Esophagus muscularis mucosa (tissue), 4 donors: ENCODE measurements at places on chromosomes 2 and 18. TPM values are rescaled to one million over a fixed set of nuclear protein-coding genes. Genes with fewer than 3 reads are reported as not detected.

GRCh38 chr2:180101846-180102245, 94.7 kb upstream of the CWC22 start:
- DNase-seq: no peak

CCL20 gene
- total RNA-seq: 3.5 TPM

PAX8 gene
- total RNA-seq: 0.58 TPM

DNA sequence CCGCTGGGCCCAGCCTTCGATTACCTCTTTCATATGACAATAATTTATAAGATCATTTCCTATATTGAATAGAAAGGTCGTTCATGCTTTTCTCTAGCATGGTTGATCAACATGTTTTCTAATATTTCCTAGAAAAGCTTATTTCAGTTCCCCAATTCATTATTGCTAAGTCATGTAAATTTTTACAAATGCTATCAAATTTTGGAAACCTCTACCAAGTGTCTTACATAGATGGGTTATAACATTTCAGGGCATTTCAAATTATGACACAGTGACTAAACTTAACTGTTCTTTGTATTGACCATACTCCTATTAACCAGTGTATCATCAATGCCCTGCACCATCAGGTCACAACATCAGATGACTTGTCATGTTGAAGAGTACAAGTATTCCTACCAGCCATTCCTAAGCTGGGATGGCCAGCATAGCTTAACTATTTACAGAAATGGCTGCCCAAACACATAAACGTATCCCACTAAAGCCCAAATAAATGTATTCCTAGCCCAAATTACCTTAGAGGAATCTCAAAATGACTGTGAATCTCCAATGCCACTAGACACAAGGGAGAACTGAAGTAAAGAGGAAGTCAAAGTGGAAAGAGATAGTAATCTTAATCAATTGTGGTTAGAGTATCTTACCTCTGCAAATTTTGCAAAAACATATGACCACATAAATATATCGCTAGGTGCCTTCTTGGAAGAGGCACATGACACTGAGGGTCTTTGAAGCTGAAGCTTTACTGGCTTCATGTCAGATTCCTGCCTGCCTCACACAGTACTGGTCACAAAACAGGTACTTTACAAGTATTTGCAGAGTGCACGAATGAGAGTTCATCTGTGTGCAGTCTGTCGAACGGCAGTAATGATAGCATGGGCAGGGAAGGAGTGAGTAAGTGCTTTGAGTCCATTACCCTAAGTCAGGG, 87.3 kb upstream of the TLK1 start:
- DNase-seq: no peak

DNA sequence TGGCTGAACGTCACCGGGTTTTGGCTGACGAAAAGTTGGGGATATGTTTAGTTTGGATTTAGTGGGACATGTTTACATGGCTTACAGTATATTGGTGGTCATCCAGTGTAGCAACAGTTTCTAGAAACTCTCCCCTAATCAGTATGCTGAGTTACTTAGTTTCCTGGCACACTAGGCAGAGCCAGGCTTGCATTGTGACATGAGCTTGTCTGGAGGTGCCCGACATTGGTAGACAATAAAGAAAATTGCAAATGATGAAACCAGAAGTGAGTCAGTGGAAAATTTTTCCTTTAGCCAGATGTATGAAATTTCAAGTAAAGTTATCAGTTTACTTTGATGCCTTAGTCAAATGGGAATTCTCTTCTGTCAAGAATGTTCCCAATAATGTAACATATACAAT, 276.1 kb downstream of the RDH14 start:
- DNase-seq: no peak

DNA sequence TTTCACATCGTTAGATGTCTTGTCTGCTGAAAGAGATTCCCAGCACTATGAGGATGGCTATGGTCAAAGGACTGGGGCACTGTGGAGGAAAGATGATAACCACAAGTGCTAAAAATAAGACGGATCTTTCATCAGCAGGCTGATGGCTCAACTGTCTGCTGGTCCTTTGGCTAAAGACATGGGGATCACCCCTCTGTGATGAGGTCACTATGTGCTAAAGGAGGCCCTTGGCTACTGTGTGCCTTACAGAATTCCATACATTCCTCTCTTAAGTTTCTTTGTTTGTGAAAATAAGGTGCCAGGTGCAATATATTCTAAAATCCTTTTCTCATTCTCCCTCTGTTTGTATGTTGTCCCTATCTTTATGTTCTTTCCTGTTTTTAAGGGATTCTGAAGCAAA, 39.7 kb upstream of the LYPD6 start:
- no peak for DNase-seq

DNA sequence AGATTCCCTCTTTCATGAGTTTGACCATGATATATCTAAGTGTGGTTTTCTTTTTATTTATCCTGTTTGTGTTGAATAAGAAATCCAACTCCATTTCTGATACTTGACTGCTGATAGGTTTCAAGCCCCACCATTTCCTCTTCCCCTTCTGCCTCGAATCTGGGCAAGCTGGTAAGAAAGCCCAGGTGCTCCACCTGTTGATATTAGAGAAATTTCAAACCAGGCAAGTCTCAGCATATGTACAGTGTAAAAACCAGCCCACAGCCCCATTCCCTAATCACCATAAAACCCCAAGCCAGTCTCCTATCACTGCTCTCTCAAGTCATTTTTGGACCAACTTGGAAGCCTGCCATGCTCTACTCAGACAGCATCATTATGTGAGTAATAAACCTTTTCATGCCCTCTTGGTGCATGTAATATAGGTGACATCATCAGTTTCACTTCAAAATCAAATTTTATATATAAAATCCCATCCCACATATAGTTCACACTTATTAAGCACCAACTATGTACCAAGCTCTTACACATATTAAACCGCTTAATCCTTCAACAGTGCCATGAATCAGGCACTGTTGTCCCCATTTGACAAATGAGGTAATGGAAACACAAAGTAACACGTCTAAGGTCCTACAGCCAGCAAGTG, 46.6 kb downstream of the SMAD2 start:
- no peak for DNase-seq

- DNase-seq: no peak
Measured at GRCh38 chr18:46028536-46028891, 43.5 kb downstream of the PSTPIP2 start.

- peak; percentile 62 for DNase-seq
Measured at GRCh38 chr2:240499309-240500301, 58.2 kb downstream of the ANKMY1 start.

- DNase-seq: no peak
Measured at GRCh38 chr2:223041527-223042109, 10.4 kb upstream of the KCNE4 start.

GRCh38 chr2:72994282-72994990, 77.1 kb downstream of the SFXN5 start:
- no peak for DNase-seq

CD226 gene
- total RNA-seq: 0.26 TPM

GPAT2 gene
- total RNA-seq: 8.4 TPM

GRCh38 chr2:170142502-170142901, 35.4 kb upstream of the MYO3B start:
- no peak for DNase-seq

RGPD3 gene
- 0.45 TPM for total RNA-seq

IL1A gene
- not detected for total RNA-seq

DNA sequence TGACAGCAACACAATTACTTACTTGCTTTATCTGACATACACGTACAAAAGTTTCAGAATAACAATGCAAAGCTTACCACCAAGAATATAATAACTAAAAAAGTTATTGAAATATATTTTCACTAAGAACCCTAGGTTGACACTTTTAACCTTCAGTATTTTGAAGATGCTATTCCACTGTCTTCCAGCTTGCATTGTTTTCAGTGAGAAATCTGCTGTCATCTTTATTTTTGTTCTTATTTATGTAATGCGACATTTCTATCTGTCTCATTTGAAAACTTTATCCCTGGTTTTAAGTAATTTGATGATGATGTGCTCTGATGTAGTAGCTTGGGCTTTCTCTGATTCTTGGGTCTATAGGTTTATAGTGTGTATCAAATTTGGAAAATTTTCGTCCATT, 165.0 kb upstream of the SMIM21 start:
- no peak for DNase-seq

DNA sequence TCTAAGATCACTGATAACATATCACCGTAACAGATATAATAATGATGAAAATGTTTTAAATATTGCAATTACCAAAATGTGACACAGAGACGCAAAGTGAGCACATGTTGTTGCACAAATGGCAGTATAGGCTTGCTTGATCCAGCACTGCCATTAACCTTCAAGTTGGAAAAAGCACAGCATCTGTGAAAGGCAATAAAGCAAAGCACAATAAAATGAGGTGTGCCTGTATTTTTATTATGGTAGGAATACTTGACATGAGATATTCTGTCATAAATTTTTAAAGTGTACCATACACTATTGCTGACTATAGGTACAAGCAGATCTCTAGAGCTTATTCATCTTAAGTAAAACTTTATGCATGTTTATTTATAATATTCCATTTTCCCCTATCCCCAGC, 312.2 kb downstream of the PTH2R start:
- DNase-seq: no peak

LAMA1 gene
- total RNA-seq: 0.32 TPM

MAP3K19 gene
- not detected for total RNA-seq

DNA sequence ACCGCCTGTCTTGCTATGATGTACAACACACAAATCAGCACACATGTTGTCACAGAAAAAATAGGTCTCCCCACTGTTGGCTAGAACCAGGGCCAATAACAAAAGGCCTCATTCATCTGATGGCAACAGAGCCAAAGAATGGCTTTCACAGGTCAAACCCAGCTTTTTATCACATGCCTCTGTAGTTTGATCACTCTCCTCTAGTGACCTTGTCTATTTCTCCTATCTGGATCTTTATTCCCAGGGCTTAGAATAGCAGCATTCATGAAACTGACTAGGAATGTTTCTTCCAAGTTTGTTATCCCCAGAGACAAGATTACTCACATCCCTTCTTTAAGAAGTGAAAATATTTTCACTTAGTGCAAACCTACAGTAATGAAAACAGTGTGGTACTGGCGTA, 285.8 kb upstream of the GYPC start:
- no peak for DNase-seq

TANC1 gene
- 53.0 TPM for total RNA-seq

LRRTM4 gene
- total RNA-seq: 0.17 TPM

DNA sequence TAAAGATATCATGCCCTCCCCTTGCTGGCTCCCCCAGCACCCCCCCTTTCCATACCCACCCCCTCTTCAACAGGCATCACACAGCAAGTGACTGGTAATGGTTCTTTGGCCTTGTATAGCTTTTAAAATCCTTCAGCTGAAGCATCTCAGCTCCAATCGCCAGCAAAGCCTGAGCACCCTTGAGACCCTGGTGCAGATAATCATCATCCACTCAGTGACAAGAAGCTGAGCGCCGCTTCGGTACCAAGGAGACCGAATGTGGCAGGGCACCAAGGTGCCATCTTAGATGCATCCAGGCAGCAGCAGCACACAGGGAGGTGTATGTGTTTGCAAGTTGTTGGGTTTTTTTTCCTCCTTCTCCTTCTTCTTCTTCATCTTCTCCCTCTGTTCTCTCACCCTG, 232.7 kb downstream of the BCL11A start:
- peak; percentile 45 for DNase-seq

DNA sequence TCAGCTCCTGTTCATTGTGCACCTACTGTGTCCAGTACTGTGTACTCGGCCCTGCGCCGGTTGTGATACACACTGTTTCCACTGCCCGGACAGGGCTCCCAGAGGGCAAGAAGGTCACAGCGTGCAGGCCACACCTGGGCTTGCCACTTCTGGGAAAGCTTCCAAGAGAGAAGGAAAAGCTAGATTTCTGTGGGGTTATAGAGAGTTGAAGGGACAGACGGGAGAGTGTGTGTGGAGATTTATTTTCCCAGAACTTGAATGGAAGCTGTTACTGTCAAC, 3.8 kb upstream of the CNDP1 start:
- DNase-seq: no peak

CNDP1 gene
- total RNA-seq: not detected

FIGN gene
- total RNA-seq: 5.8 TPM

E2F6 gene
- total RNA-seq: 16.1 TPM

- no peak for DNase-seq
Measured at GRCh38 chr2:117980783-117981676, 32.8 kb downstream of the CCDC93 start.

DNA sequence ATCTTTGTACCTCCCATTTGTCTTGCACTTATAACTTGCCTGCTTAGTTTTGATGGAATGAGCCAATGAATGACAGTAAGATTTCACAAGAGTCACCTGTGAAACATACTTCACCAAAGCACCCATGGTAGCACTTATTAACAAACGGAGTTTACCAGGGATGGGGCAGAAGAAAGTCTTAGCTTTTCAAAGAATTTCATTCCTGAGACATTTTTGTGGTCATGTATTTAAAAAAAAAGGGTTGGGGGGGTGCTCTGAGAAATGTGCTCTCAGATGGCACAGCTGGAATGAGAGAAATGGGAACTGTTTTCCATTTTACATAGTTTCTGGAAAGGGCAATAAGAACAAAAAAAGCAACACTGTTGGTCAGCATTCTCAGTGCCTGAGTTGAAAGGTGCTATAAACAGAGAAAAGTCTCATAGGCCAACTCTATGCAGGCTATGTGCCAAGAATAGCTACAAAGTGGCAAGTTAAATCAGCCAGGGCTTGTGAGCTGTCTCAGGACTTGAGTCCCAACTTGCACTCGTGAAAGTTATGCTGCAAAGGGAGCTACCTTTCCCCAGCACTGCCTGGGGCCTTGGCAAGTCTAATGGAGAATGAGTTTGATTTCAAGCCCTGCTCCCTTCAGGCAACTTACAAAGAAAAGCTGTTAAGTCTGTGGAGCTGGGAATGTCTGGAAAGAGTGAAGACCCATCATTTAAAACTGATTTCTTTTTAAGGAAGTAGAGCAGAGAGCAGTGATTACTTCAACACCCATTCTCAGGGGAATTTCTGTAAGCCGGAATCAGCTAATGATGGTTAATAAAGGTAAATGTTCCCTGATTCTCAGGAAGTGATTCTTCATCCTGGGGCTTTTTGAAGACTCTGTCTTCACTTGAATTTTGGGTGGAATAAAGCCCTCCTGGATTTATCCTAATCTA, 170.6 kb downstream of the SLC8A1 start:
- DNase-seq: no peak

C2orf92 gene
- 2.2 TPM for total RNA-seq

DNA sequence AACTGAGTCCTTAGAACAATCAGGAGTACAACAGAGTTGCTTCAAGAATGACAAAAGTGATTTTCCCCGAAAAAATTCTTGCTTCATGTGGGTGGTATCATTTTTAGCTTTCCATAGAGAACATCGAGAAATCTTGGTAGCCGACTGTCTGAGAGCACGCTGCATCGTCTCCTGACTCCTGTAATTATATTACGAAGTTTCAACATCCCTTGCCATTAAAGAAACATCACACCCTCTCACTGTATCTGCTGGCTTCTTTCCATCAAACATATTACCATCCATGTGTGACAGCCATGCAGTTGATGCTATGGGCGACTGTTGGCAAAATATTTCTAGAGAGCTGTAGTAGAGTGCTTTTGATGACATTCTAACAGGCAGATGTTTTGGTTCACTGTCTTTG, 311.2 kb downstream of the CMPK2 start:
- no peak for DNase-seq

AQP12A gene
- not detected for total RNA-seq

- no peak for DNase-seq
Measured at GRCh38 chr2:154449951-154450658, 248.4 kb upstream of the KCNJ3 start.
